ENCODE measurements at places on chromosomes 6 and 20.

GRCh38 chr6:89859744-89860143 is 30.1 kb downstream of the CASP8AP2 start:
- no peak for DNase-seq

DNA sequence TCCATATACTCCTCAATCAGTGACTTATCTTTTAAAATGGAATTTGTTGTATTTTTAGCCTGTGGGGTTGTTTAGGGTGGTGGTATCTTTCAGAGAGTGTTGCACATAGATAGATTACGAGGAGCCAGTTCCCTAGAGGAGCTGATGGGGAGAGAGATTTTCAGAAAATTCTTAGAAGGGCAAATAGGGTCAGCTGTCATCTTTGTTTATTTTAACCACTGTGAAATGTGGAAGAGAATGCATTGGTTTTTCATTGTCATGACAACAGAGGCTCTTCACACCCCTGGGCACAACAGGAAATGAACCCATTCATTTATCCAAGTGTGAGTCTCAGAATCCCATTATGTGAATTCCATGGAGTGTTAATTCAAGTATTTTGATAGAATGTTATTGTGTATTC is 188.4 kb downstream of the JARID2 start:
- no peak for DNase-seq

- DNase-seq, result no peak
Observed at GRCh38 chr20:46057856-46058598, 29.0 kb downstream of the SLC12A5 start.

GRCh38 chr6:162211777-162212176 is 515.8 kb downstream of the PRKN start:
- DNase-seq, result no peak

GRCh38 chr6:167644412-167645132 is 182.1 kb upstream of the AFDN start:
- no peak for DNase-seq

DNA sequence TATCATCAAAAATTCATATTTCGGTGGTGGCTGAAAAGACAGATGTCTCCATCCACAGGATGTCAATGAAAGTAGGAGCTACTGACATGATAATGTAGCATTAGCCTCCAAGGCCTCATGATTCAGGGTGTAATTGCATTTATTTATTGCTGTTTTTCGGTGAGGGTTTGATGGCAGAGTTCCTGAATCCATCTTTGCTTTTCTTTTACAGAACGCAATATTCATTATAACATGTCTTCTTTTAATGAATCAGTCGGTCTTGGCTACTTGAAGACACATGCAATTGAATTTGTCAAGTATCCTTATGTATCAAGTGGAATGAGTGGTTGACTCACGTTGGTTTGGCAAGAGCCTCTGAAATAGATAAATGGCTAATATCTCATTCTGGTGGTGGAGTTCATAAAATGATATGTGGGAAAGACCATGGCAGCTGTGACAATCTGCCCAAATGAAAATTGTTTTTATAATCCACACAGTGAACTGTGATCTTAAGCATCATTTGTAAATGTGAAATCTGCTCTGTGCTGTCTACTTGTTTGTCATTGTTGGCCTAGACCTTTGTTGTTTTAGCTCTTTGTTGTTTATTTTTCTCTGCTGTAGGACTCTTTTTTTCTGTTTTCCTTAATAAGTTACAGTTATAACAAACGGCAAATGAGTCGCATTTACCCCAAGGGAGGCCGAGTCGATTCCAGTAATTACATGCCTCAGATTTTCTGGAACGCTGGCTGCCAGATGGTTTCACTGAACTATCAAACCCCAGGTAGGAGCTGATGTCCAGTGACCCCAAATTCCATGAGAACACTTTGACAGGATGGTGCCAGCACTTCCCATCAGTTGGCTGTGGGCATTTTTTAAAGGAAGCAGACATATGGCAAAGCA is 105.7 kb upstream of the LAMP5 start:
- no peak for DNase-seq

- DNase-seq, result no peak
Observed at GRCh38 chr6:2866171-2866846, 24.6 kb upstream of the SERPINB1 start.

GRCh38 chr20:22585786-22586493 is 1.6 kb upstream of the FOXA2 start:
- DNase-seq, result no peak

- no peak for DNase-seq
Observed at GRCh38 chr20:51492167-51493092, 50.1 kb downstream of the NFATC2 start.

DNA sequence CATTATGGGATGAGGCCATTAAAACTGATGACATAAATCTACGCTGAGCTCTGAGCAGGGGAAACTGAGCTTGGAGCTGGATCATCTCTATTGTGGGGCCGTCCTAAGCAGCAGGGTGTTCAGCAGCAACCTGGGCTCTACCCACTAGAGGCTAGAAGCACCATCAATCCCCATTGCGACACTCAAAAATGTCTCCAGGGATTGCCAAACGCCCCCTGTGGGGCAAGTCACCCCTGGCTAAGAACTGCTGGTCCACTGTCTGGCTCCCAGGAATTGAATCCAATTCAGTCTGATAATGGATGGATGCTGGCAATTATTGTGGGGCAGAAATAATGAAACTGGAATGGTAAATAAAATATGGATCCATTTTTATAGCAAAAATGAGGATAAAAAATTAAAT is 38.2 kb downstream of the PMEPA1 start:
- no peak for DNase-seq

GRCh38 chr20:13492001-13492481 is 146.7 kb downstream of the TASP1 start:
- no peak for DNase-seq

- no peak for DNase-seq
Observed at GRCh38 chr20:36308353-36308752, 2.2 kb downstream of the DLGAP4 start.

DNA sequence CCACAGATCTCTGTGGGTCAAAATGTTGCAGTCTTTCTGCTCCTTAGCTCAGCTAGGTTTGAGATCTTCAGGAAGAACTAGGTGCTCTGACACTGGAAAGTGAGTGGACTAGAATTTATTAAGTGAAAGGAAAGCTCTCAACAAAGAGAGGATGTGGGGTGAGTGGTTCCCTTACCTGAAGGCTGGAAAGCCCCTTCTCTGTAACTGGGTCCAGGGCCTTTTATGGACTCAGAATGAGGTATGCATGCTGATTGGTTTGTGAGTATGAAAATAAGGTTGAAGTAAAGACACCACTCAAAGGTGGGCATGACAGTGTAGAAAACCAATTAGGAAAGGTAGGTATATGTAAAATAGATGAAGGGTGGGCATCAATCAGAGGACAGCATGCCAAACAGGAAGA is 485.5 kb downstream of the CD109 start:
- DNase-seq, result no peak

DNA sequence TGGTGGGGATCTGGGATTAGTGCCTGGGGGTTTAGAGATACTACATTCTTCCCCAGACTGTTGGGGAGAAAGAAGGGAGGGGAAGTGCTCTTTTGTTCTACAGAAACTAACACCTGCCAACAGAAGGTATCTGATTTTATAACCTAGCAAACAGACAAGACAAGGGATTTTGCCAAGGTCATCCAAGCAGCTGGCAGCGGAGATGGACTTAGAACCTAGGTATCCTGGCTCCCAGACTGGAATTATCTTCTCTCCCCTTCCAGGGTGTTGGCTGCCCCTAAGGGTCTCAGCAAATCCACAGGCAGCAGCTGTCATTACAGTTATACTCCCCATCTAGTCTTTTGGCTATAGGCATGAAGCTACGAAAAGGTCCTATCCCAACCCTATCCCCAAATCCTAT is 8.4 kb downstream of the SDC4 start:
- DNase-seq, result no peak

- no peak for DNase-seq
Observed at GRCh38 chr20:60139663-60140446, 181.6 kb downstream of the CDH26 start.

DNA sequence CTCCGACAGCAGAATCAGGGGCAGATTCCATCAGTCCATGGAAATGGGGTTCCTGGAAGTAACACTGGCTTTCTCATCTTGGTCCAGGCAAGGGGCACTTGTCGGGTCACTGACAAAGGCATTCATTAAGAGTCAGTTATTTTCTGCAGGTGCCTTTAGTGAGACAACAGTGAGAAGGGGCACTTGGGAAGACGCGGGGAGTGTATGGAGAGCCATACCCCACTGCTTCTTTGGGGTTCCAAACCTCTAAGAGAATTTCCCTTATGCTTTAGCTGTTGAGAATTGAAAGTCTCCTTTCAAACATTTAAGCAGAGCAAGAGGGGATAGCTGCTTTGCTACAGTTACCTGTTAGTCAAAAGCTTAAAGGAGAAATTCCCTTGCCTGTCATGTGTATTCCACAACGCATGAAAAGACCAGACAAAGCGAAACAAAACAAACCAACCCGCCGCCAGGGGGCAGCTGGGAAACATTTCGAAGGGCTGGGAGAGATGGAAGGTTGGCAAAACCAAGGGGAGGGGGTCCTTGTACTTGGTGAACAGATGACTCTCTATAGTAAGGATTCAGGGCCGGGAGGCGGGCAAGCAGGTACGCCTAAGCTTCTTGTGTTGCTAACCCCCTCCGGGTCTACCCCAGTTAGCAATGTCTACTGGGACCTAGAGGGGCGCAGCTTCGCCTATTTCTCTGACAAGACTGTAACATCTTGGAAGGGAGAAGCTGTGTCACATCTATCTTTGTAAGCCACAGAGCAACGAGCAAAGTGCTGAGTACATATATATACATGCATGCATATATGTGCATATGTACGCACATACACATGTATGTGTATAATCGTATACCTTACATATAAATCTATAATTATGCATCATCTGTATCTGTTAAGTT is 474.9 kb upstream of the AGPAT4 start:
- DNase-seq, result no peak

GRCh38 chr6:125802943-125803377 is 12.2 kb downstream of the NCOA7 start:
- DNase-seq, result no peak

DNA sequence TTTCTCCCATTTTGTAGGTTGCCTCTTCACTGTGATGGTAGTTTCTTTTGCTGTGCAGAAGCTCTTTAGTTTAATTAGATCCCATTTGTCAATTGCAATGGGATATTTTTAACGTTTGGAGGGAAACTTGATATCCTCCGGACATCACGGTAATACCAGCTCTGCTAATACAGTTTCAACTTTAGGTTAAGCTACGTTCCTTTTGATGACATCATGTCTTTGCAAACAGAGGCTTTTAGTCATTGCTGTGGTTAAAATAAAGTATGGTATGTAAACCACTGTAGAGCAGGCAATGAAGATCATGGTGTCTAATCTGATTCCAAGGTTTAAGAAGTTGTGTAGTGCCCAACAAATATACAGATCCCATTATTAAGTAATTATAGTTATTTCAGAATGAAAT is 168.0 kb upstream of the CHD6 start:
- DNase-seq, result no peak

GRCh38 chr6:35128496-35128895 is 12.6 kb downstream of the TCP11 start:
- DNase-seq, result no peak

DNA sequence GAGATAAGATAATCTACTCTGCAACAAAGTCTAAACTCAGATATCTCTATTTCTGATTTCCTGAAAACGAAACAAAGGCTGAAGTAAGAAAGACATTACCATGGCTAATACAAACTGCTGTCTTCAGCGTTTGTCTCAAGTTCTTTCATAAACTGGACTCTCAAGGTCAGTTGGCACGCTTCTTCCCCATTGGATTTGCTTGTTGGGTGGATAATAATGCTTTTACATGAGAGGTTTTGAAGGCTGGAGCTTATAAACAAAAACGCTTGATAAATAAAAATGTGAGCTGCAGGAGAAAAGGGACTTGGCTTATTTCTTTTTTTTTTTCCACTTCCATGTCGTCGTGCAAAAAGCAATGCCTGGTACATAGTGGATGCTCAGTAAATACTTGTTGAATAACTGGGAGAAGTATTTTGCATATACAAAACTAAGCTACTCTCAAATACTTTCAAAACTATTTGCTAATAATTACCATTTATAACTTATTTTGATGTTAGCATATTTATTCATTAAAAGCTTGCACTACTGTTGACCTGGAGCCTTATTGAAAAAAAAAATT is 65.7 kb upstream of the EEF1A1 start:
- DNase-seq, result no peak

DNA sequence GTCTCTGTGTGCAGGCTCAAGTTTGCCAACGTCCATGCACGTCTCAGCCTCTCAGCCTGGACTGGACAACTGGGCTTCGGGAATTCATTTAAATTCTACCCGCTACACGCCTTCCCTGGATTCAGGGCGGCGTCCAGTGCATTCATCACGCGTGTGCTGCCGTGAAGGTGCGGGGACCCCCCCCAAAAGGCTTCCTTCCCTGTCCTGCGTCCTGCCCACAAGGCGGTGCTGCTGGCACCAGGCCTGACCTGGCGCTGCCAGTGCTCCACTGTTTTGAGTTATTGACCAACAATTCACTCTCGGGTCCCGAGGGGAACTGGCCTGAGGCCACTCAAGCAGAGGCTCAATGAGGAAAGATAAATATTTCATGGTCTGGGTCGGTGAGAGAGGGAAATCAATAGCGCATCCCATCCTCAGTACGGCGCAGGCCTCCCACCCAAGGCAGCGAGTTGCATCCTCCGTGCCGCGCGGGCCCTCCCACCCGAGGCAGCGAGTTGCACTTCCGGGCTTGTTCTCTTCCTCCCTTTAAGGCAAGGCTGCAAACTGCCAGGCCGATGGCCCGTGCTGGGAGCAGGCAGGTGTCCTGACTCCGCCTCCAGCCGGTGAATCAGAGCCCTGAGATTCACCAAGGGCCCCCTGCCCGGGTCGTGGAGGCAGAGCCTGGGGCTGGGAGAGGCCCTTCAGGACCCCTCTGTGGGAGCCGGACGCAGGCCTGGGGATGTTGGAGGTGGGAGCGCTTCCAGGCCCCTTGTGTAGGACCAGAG is 22.8 kb upstream of the BHLHE23 start:
- no peak for DNase-seq

DNA sequence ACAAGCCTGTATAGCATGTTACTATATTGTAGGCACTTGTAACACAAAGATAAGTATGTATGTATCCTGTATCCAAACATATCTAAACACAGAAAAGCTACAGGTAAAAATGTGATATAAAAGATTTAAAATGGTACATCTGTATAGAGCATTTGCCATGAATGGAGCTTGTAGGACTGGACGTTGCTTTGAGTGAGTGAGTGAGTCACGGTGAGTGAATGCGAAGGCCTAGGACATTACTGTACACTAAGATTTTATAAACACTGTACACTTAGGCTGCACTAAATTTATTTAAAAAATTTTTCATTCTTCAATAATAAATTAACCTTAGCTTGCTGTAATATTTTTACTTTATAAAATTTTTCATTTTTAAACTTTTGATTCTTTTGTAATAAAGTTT is 136.9 kb downstream of the NKAIN2 start:
- DNase-seq, result no peak

- no peak for DNase-seq
Observed at GRCh38 chr6:46606338-46606737, 46.3 kb downstream of the CYP39A1 start.

GRCh38 chr20:44209686-44210405 is 725 bp downstream of the OSER1 start:
- DNase-seq, result no peak

Measured in activated T-cell treated with anti-CD3 and anti-CD28 coated beads for 4 hours (primary cell).